H1 (cell line): ENCODE measurements at places on chromosomes 16 and 17.

GRCh38 chr16:9850817-9851216 is 331.4 kb downstream of the GRIN2A start:
- DNase-seq = no peak

DNA sequence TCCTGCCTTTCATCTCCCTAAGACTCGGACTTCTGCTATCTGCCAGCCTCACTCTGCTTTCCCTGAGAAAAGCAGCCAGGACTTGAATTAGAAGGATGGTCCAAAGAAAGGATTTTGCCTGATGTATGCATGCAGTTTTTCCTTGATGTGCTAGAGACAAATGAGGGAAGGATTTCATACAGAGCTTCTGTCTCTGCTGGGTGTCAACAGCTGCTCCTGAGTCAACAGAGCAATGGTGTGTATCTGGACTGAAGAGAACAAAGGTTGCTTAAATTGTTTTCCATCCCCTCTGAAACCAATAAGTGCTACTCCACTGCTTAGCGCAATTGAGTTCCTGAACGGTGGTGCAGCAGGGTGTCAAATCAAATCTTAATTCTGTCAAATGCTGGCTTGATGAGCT is 680.6 kb upstream of the C16orf82 start:
- DNase-seq = no peak

DNA sequence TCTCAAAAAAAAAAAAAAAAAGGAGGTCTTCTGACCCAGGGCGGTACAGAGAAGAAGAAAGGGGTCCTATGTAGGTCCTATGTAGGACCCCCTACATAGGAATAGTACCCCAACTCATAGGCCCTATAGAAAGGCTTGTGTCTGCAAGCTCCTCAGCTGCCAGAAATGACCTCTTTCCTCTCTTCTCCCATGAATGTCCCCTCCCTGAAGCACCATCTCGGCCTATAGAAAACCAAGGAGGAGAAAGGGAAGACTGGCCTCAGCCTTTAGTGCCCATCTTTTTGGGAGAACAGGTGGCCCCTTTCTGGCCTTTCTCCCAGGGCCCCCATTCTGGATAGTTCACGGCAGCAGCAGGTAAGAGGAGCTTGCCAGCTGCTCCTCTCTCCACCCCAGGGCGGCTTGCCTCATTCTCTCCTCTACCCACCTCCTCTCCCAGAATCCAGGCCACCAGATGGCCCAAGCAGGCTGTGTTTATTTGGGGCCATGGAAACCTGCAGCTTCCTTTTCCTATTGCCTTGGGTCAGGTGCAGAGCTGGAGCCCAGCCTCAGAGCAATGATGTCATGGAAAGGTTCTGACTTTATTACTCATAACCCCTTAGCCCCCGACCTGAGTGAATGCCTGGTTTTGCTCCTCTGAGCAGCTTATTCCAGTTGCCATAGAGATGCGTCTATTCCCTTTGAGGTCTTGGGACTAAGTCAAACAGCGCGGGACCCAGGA is 1.6 kb upstream of the MRPL58 start:
- DNase-seq = no peak

GRCh38 chr17:19996502-19996901 is 12.7 kb upstream of the SPECC1 start:
- no peak for DNase-seq

DNA sequence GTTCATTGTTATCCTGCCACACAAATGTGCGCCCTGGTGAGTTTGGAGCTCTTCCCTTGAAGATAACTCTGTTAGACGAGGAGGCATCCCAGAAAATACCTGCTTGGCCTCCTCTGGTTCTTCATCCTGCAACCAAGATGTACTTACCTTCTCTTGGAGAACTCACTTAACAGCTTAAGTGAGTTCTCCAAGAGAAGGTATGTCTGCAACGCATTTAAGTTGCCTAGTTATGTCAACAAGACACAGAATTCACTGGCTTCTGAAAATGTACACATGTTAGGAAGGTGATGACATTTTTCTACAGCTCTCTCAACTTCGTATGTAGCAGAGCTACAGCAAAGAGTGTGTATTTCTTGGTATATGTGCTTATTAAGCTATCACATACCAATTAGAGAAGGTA is 78.6 kb upstream of the NOG start:
- DNase-seq = no peak

DNA sequence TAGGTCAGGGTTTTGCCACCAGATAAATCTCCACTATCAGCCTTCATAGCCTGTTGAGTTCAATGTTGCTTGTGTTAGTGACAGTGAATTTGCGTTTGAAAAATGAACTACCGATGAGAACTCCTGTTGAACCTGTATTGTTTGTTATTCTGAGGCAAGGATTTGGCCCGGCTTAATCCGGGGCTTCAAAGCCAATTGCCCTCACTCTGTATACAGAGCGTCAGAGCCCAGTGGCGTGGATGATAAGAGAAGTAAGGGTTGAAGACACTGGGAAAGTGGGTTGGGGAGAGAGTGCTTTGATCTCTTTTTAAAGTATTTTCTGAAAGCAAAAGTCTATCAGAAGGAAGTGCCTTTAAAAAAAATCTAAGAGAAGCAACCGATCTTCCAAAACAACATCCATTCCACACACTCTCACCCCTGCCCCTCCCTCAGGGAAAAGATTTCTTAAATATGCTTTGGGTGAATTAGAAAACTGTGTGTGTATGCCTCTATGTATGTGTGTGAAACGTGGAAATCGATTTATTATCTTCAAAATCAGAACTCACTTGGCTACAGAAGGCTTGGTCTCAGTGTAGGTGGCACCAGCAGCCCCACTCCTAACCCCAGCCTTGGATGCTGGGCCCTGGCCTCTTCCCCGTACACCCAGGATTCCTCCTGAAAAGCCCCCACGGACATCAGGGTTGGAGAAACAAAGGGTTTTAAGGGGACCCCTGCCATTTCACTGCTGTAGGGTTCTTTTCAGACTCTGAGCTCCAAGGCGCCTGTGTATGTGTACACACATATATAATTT is 8.8 kb downstream of the TBX4 start:
- DNase-seq = peak; percentile 33

GRCh38 chr16:3654249-3654991 is at the start of gene DNASE1:
DNASE1 (plus strand) TSS chr16:3654691; CDS start chr16:3655374, 683 bp downstream.
- peak; percentile 85 for DNase-seq

DNA sequence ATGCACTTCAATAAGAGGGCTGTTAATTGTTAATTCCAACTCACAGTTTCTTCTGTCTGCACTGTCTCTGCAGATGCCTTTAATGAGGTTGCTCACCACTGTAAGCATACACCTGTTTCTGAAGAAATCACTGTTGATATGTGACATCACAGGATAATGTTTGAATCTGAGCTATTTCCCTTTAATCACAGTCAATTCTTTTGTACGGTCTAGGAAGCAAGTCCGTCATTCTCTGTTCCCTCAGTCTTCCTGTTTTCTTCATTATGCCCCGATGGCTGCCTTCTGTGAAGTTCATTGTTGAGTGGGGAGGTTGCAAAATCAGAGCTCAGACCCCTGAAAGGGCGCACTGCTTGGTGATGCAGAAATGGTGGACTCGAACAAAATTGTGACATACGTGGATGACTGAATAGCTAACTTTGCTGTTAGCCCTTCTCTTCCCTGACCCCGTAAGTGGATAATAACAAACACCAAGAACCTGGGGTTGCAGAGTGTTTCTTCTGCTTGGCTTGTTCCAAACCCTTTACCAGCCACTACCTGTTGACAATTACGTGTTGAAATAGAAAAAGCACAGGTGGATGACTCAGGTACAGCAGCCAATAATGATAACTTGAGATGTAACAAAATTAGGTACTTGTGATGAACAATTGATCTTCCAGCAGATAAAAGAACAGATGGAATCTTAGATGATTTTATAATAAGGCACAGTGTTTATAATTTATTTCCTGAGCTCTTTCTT is 71.9 kb upstream of the AXIN2 start:
- no peak for DNase-seq

- DNase-seq = no peak
Observed at GRCh38 chr17:78905541-78905940, 2.5 kb upstream of the CEP295NL start.

DNA sequence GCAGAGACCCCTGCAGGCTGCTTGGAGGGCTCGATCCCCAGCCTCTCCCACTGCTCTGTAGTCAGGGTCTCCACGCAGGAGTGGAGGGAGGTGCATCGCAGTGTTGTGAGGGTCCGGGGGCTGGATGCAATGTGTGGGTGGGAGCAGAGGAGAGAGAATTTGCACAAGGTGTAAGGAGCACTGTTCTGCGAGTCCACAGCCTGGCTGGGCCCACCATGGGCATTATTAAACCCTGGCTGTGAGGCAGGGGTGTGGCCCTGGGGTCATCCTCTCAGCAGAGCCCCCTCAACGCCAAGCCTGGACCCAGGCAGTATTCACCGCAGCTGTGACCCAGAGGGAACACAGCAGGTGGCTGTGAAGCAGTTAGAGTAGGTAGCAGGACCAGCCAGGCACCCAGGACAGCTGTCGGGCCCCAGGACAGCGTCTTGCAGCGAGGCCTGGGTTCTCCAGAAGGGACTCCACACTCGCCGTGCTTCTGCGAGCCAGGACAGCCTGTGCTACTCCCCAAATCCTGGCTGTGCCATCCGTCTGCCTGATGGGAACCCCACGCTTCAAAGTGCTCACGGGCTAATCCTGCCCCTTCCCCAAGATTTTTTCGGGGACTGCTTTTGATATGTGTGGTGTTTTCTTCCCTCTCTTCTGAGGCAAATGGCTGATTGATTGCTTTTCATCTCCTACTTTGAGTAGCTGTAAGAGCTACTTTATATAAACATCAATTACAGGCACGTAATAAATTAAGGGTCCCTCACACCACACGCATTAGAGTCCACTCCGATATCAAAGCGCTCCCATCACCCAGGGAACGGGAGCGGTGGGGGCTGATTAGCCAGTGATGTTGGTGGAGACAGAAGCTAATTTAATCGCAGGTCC is 100.9 kb upstream of the GSE1 start:
- no peak for DNase-seq

GRCh38 chr16:69182730-69183416 is 4.1 kb upstream of the SNTB2 start:
- DNase-seq = no peak

- no peak for DNase-seq
Observed at GRCh38 chr16:21117567-21117966, 33.1 kb downstream of the DNAH3 start.

GRCh38 chr17:17416007-17416399 is 60.8 kb upstream of the MED9 start:
- no peak for DNase-seq

DNA sequence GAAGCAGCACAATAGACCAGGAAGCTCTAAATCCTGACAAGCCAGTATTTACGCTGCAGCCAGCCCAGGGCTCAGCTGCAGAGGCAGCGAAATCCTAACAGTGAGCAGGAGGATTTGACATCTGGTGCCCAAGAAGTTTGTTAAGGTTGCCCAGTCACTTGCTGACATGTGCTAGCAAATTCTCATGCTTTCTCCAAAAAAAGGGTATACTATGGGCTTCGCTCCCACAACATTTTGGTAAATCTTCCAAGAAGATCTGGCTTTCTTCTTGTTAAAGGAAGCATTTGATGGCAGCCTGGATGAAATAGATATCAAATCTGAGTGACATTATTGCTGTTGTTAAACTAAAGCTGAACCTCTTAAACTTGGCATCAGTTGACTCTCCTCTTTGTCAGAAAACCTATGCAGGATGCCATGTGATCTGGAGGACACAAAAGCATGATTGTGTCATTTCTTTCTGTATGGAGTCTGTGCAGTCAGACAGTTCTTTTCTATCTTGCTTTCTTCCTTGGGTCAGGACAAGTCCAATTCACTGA is 949.7 kb upstream of the RBFOX1 start:
- no peak for DNase-seq

DNA sequence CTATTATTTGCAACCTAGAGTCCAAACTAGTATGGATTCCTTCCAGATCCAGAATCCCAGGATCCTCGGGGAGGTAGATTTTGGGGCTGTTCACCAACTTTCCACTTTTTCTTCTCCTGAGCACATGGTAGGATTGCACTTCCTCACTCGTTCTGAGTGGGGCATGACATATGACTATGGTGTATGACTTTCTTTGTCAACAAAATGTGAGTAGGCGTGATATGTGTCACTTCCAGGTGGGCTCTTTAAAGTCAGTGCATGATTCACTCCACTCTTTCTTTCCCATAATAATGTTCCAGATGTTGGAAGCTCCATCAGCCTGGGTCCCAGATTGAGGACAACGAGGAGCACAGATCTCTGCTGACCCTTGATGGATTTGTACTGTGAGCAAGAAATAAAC is 21.5 kb downstream of the IRX5 start:
- no peak for DNase-seq

DNA sequence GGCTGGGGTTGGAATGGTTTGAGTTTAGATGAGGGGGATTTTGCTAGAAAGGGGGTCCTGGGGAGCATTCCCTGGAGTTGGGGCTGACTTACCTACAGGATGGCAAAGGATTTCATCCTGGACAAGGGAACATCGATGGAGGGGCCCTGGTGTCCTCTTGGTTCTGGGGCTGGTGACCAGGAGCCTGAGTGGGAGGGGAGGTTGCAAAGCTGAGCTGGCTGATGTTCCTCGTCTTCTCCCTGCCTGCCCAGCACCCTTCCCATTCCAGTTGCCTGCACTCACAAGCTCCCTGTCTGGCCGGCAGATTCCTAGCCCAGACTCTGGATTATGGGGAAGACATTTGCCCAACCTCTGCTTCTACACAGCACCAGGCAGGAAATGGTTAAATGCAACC is 37.2 kb downstream of the ITGAE start:
- DNase-seq = no peak

- DNase-seq = no peak
Observed at GRCh38 chr17:34254146-34254545, 939 bp upstream of the CCL2 start.

DNA sequence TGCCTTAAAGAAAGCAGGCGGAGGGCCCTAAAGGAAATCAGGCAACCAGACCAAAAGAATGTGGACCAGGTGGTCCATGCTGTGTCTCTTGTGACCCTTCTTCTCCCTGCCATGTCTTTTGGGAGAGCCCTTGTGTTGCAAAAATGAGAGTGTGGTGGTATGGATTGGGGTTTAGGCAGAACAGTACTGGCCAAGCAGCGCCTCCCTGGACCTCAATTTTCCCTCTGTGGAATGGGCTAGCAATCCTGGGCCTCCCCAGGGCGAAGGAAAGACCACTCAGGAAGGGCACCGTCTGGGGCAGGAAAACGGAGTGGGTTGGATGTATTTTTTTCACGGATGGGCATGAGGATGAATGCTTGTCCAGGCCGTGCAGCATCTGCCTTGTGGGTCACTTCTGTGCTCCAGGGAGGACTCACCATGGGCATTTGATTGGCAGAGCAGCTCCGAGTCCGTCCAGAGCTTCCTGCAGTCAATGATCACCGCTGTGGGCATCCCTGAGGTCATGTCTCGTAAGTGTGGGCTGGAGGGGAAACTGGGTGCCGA is 7.6 kb upstream of the NLRC5 start:
- no peak for DNase-seq
